ENCODE measurements at places on chromosomes 16 and 17.

- no peak for DNase-seq
These were observed 70.4 kb downstream of the METRNL start for GRCh38 chr17:83149761-83150251.

DNA sequence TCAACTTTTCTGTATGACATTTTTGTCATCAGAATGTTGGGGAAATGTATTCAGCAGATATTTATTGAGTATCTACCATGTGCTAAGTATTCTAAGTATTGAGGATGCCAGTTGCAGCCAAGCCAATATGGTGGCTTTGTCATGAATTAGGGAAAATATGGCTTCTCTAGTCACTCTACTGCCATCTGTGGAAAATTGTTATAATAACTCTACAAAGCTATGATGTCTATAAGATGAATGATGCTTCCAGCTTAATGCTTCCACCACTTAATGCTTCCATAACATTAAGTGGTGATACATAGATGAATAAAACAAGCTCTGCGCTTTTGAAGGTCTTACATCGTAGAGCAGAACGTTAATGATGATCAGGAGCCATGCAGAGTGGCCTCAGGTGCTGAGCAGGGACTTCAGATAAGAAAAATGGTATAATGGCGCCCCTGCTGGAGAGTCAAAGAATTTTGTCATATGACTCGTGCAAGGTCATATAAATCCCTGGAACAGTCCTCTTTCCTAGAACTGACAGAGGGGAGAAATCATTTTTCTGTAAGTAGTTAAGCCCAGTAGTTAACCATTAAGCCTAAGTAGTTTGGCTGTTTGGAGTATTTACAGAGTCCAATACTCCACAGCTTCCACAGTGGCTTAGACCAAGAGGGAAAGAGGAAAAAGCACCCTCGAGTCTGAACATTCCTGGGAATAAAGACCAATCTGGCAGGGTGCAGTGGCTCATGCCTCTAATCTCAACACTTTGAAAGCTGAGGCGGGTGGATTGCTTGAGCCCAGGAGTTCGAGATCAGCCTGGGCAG is 2.7 kb upstream of the TMIGD1 start:
- DNase-seq, result no peak

DNA sequence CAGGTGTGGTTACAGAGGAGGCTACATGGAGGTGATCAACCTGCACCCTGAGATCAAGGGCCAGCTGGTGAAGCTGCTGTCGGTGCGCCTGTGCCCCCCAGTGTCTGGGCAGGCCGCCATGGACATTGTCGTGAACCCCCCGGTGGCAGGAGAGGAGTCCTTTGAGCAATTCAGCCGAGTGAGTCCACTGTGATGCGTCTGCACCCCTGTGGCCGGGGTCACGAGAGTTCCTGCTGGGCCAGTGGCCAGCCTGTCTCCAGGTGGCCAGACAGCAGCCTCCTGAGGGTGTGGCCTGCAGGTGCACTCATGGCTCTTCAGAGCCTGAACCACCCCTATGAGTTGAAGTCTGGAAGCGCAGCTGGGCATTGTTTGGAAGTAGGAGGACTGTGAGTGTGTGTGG is 38.1 kb downstream of the GPT2 start:
- DNase-seq, result no peak

DNA sequence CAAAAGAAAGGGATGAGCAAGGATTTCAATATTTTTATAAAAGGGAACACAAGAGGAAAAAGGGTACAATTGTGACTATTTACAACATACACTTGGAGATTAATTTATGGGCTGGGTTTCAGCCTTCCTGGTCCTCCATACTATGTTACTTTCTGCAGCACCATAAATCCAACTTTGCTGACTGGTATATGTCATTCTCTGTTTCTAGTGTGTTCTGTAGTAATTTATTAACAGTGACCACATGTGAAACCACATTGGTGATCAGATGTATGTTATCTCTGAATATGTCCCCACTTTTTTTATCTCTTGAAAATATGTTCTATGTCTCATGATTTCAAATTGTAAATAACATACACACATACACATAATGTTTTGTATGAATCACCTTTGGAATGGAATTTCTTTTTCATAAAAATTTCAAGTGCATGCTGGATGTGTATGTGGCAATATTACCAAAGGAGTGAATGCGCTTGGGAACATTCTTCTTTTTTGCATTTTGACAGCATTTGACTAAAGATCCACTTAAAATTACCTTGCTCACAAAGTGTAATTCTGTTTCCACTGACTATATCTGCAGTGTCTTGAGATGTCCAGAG is 2.9 kb upstream of the LYRM9 start:
- DNase-seq, result no peak

DNA sequence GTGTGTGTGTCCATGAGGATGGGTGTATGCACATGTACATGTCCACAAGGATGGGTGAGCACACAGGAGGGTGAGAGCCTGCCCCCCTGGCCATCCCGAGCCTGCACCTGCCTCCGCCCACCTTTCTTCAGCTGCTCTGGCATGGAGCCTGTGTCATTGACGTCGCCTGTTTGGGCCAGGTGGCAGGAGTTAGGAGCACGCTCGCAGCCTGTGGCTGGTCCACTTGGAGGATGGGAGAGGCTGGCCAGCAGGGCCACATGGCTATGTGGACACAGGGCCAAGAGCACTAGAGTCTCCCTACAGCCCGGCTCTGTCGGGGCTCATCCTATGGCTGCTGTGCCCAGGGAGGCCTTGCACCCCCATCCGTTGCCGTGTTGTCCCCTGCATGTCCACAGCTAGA is 21.4 kb downstream of the BAHCC1 start:
- no peak for DNase-seq
